ENCODE measurements at places on chromosomes 2 and 18.

DNA sequence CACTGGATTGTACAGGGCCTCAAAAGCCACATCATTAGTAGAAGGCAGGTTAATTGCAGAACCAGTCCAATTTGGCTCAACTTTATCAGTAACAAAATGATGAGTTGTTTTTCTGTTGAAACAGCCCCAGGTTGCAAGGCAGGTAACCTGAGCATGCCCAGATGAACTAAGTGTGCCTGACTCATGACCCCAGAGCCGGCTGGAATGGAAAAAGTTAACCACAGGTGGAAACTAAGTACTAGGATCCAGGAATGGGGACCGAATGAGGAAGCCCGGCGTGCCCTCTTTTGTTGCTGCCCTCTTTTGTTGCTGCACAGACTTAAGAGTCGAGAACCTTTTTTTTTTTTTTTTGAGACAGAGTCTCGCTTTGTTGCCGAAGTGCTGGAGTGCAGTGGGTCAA, 79.5 kb upstream of the YWHAQ start:
- DNase-seq: peak; percentile 43

DNA sequence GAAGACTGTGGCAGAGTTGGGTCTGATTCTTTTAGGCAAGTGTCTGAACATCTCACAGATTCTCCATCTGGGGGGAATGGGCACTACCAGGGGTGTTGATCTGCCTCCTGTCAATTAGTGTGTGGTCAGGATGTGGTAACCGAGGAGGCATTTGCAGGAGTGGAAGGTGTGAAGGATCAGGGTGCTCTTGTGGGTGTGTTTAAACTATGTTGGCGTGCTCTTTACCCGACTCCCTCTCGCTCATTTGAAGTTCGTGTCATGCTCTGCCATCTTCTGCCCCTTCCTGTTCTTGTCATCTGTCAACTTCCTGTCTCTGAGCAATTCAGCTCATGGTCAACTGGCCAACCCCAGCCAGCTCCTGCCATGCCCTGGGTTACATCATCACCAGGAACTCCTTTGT, 107.9 kb downstream of the RTN4 start:
- DNase-seq: no peak

DNA sequence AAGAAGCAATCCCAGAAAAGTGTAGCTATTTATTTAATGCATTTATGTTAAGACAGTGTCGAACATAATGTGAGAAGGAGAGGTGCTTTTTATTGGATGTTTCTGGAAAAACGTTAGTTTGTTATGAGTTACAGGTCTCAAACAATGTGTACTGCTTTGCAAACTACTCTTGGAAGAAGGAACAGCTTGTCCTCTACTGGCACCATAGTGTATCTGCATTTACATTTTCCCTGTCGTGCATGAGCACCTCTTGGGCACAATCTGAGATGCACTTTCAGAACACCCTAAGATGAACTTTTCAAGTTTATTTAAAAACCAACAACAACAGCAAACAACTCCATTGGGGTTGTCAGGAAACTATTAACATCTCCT, 22.8 kb downstream of the CCNYL1 start:
- DNase-seq: no peak

DNA sequence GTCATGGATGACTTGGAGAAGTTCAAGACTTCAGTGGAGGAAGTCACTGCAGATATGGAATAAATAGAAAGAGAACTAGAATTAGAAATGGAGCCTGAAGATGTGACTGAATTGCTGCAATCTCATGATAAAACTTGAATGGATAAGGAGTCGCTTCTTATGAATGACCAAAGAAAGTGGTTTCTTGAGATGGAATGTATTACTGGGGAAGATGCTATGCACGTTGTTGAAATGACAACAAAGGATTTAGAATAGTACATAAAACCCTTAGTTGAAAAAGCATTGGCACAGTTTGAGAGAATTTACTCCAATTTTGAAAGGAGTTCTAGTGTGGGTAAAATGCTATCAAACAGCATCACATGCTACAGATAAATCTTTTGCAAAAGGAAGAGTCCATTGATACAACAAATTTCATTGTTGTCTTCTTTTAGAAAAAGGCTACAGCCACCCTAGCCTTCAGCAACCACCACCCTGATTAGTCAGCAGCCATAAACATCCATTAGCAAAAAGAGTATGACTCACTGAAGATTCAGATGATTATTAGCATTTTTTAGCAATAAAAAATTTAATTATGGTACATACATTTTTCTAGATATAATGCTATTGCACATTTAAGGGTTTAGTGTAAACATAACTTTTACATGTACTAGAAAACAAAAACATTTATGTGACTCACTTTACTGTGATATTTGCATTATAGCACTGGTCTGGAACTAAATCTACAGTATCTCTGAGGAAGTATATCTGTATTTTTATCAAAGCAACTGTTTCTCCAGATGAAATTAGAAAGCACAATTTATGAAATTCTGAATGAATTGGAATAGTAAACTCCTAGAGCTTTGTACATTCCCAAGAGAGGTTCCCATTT, 110.5 kb upstream of the TACR1 start:
- no peak for DNase-seq

DNA sequence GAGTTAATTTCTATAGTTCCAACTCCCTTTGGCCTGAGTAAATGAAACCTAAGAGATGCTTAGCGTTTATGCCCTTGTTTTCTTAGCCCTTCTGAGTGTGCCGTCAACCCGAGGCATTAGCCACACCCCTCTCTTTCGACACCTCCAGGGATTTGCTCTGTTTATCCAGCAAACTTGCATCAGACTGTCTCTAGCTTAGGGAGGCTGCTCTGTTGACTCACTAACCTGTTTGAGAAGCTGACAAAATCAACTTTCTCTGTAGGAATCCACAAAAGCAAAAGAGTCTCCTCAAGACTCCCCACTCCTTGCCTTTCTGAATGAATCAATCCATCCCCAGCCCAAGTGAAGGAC, 317.6 kb downstream of the TNS1 start:
- no peak for DNase-seq

- DNase-seq: no peak
Measured at GRCh38 chr2:193668557-193669323, 1474.0 kb upstream of the TMEFF2 start.

- no peak for DNase-seq
Measured at GRCh38 chr18:44510390-44510789, 170.3 kb upstream of the SETBP1 start.

Measured in activated CD4-positive, alpha-beta T cell treated with anti-CD3 and anti-CD28 coated beads, Interleukin-2, amount 50 U/mL, for 24 hours (primary cell).